Activated B cell treated with CpG ODN at 0.5 μM for 24 hours (primary cell): ENCODE measurements at places on chromosomes 13 and 19. TPM values are rescaled to one million over a fixed set of nuclear protein-coding genes. Genes with fewer than 3 reads are reported as not detected.

COMP gene
- total RNA-seq, result 0.10 and 0.16 TPM in 2 replicates

ZSWIM9 gene
- 5.7 and 8.6 TPM in 2 replicates for total RNA-seq

ZNF419 gene
- total RNA-seq, result 17.2 TPM in 2 replicates

HMGB1 gene
- total RNA-seq, result 338 and 354 TPM in 2 replicates

CD177 gene
- not detected in 2 replicates for total RNA-seq

GRCh38 chr19:2462635-2463421 is 6.1 kb upstream of the LMNB2 start:
- DNase-seq, result no peak

ETHE1 gene
- 16.3 and 16.7 TPM in 2 replicates for total RNA-seq

DNA sequence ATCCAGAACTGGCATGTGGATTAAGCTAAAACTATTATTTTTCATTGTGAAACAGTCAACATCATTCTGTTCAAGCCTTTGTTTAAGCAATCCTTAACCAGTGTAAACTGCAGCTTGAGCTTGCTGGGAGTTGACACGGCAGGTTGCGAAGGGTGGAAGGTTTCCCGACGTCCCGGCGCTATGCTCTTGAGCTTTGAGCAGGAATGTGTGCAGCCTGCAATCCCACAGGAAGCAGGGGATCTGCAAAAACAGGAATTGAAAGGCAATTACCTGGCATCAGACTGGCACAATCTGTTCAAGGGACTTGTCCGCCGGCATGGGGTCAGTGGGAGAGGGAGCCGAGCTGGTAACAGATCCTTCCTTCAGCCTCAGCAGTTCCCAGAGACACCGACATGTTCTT is 586.7 kb upstream of the SGCG start:
- DNase-seq, result no peak

DNA sequence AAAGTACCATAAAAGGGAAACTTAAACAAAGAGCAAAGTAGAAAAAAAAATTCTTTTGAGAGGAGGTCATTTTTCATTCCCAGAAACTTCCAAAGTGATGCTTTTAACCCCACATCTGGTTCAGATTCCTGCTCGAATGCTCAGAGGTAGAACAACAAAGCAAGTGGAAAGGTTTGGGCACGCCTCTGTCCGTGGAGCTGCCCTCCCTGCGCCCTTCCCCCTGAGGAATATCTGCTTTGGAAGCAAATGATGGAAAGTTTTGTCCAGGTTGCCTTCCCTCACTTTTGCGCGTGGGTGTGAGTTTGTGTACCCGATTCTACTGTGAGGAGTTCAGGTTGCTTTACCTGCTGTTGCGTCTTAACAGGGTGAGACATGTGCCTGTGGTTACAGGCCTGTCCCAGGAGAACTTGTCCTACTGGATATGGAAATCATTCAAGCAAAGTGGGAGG is 110.2 kb downstream of the KLF5 start:
- no peak for DNase-seq

GRCh38 chr13:113887700-113888201 is 23.9 kb upstream of the GAS6 start:
- DNase-seq, result no peak

- no peak for DNase-seq
These were observed 26.8 kb upstream of the ALOX5AP start for GRCh38 chr13:30708541-30708940.

- no peak for DNase-seq
These were observed 35.6 kb upstream of the TMTC4 start for GRCh38 chr13:100710176-100710575.
